ENCODE measurements at places on chromosomes 12 and 14.

- no peak for DNase-seq
These were observed 126.1 kb upstream of the ARHGAP5 start for GRCh38 chr14:31950764-31951637.

DNA sequence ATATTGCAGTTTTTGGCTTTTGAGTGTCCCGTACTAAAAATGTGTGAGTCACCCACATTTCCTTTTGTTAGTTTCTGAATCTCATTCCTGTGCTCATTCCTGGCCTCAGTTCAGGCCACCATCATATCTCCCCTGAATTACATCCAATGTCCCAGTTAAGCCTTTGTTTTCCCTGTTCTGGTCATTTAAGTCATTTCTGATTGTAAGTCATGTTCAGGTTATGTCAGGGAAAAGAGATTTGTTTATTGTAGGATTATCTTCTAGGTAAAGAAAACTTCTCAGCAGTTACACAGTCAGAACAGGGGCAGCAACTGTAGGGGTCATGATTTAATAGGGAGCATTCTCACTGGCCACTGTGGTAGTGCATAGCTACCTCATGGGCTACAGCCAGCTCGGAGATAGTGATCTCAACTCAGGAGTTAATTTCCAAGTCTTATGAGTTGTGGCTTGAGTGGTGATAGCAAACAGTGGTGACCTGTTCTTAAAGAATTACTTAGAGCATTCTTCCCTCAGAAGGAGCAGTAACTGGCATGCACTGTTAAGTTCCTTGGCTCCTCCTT lies 6.7 kb downstream of the DDX47 start:
- peak; percentile 81 for DNase-seq

DNA sequence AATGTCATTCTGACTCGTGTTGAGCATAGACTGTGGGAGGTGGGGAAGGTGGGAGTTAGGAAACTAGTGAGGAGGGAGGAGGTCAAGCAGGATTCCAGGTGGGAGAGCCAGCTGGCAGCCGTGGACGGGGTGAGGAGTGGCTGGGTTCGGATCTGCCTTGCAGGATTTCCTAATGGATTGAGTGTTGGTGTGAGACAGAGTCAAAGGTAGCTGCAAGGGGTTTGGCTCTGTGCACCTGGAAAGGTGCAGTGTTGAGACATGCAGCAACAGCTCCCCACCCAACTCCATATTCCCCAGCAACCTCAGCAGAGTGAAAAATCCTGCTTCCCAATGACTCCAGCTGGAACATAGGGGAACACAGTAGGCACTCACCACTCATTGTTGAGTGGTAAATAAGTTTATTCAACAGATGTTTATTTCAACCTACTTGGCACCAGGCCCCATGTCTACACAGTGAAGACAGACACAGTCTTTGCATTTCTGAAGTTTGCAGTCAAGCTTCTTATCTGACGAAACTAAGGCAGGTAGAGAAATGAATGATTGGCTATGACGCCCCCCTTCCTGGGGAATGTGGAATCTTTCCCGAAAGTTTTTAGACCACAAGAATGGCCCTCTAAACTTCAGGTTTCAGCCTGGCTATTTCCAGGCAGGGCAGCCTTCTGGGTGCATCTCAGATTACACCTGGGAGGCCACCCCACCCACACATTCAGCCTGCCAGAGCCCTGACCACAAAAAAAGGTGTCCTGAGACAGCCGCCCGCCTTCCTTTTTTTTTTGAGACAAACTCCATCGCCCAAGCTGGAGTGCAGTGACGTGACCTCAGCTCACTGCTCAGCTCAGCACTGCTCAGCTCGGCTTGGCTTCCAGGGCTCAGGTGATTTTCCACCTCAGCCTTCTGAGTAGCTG lies 37.9 kb upstream of the PLEKHG6 start:
- no peak for DNase-seq

DNA sequence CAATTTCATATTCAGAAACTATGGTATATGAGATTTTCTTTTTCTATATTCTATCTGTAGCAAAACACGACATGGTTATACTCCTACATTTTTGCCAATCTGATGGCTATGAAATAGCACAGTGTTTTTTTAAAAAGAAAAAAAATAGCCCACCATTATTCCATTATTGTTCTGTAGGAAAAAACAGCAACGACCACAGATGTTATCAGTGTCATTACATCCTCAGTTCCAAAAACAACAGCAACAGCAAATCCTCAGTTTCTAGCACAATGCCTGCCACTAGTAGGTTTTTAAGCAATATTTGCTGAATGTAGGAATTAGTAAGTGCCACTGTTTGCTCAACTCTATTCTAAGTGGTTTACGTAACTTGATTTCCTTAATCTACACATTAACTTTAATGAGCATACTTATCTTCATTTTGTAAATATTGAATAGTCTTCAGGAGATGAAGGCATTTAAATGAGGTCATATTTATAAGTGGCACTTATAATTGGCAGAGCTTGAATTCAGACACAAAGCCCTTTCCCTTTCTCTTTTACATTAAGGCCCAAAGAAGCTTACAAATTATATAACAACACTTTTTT lies 8.3 kb downstream of the RNASE6 start:
- no peak for DNase-seq

DNA sequence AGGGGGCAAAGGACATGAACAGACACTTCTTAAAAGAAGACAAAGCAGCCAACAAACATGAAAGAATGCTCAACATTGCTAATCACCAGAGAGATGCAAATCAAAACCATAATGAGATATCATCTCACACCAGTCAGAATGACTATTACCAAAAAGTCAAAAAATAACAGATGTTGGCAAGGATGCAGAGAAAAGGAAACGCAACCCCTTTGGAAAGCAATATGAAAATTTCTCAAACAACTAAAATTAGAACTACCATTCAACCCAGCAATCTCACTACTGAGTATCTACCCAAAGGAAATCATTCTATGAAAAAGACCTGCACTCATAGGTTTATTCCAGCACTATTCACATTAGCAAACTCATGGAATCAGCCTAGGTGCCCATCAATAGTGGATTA lies 25.6 kb downstream of the MDM1 start:
- no peak for DNase-seq

DNA sequence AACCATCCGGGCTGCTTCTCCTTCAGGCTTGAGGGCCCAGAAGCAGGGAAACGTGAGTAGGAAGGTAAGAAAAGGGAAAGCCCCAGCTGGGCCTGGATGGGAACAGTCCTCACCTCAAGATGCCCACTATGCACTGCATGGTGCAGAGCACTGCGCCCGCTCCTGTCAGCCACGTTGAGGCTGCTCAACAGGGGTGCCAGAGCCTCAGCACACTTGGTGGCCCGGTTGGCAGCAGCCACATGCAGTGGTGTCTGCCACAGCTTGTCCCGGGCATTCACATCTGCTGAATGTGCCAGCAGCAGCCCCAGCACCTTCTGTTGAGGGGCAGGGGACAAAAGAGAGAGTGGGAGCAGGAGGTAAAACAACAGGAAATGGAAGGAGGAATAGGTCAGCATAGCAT lies 2.5 kb downstream of the ANKRD52 start:
- DNase-seq, result no peak

DNA sequence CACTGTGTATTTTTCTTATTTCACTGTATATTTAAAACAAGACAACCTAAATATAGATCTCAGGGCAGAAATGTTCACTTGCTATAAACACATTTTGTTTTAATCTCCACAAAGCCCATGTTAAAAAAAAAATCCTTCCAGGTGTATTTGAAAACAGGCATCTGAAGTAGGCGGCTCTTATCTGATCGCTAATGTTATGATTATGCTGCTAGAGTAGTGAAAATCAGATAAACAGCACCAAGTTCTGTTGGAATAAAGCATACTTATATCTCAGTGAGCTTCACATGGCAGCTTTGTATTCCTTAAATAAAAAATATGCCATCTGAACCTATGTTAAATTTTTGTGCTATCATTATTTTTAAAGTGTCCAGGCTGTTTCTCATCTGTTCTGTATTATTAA lies 47.6 kb upstream of the PZP start:
- no peak for DNase-seq

DNA sequence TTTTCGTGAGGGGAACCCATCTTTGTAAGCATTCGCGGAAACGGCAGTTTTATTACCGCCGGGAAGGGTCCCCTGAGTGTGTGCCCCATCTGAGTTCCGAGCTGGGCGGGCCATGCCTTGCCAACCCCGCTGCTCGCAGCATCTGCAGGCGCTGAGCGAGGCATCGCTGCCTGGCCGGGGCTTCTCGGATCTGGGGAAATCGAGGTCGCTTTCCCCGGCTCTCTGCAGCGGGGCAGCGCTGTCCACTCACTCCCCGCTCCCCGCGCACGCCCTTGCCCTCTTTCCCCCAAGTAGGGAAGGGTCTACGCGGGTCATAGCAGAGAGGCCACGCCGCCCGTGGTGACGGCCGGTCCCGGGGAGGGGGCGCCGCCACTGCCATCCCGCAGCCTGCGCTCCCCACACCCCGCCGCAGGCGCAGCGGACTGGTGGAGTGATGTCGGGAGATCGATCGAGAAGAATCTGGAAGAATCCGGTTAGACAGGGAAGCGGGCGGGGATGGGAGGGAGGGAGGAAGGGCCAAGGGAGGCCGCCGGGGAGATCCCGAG lies 507 bp upstream of the FKBP4 start:
- no peak for DNase-seq

DNA sequence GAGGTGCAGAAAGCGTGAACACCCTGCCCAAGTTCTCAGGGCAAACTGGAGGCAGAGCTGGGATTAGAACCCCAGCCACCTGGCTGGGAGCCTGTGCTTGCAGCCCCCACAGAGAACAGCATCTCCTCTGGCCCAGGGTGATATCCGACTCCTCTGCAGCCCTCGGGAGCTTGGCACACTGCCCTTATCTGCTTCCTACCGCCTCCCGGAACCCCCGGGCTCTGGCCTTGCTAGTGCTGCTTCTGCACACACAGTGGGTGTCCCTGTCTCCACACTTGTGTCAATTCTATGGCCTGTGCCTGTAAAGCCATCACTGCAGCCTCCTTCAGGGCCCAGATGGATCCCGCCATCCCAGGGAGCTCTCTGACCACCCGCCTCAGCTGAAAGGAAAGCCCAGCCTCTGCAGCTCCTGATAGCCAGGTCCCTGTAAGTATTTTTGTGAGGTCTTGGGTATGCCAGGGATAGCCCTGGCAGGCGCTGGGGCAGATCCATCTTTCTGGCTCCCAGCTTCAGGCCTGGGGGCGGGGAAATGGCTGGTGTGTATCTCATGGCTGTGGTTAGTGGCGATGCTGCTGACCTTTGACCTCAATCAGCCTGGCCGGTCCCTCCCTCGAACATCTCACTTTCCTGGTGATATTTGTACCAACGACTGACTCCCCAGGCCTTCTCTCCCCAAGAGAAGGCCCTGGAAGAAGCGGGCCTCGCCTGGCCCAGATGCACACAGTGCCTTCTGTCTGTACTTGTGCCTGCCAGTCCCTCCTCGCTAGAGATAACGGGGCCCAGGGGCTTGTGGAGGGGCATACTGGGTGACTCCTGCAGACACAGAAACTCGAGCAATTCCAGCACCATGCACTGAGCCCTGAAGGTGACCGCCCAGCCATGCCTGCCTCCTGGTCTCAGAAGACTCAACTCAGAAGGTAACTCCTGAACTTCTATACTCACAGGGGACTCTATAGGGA lies 183.8 kb downstream of the CALM1 start:
- no peak for DNase-seq

DNA sequence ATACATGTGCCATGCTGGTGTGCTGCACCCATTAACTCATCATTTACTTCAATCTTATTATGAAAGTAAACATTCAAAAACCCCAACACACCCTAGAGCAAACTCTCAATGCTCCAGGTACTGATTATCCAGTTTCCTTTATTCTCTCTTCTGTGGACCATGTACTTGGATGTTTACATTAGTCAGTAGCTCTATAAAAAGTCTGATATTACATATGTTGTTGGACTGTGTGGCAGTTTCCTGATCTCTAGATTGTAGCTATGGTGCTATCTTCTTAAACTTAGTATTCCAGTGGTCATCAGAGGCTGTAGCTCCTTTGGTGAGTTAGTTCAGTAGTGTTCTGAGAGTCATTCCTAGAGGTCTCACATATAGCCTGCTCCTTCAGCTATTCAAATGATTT lies 25.1 kb upstream of the ITGA5 start:
- DNase-seq, result no peak

GRCh38 chr14:106837870-106838269 lies 1311.5 kb downstream of the TMEM121 start:
- DNase-seq, result no peak

- DNase-seq, result no peak
These were observed 48.9 kb upstream of the AMN start for GRCh38 chr14:102873546-102874061.

DNA sequence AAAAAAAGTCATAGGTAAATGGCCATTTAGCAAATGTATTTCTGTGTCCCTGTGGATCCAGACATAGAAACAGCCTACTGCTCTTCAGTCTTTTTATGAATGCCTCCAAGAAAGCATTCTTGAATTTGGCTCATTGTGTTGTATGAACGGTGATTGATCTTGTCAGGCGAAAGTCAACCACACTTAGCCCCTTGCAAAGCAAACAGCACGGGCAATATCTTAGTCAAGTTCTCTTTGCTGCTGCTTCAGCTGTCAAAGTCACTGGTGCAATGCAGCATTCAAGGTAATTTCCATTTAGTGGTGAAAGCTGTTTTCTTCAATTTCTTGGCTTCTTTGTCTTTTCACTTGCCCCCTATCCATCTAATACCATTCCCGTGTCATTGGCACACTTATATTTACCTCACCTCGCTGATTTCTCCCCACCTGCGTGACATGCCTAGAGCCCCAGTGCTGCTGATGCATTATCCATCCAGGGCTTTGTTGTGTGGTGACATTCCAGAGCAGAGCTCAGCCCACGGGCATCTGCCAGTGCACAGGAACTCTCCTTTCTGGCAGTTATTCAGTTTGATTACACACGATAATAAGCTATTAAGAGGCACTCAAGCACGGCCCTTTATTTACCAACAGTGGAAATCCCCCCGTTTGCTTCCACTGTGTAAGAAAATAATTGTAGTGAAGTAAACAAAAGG lies 362.3 kb upstream of the NOVA1 start:
- DNase-seq, result no peak

DNA sequence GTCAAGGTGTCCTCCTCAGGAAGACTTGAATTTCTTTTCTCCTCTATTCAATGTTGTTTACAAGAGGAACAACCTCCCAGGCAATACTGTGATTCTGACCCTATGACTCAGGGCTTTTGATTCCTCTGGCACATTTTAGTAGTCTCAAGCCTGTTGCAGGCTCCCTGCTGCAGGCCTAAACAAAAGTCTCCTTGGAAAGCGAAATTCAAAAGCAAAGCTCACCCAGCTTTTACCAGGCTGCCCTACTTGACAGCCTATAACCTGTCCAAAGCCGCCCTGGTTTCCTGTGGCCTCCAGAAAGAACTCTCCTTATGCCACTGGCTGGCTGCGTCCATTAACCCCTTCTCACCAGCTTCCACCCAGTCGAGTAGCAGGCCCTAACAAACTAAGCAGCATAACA lies 11.6 kb downstream of the FGD6 start:
- DNase-seq, result peak; percentile 61

DNA sequence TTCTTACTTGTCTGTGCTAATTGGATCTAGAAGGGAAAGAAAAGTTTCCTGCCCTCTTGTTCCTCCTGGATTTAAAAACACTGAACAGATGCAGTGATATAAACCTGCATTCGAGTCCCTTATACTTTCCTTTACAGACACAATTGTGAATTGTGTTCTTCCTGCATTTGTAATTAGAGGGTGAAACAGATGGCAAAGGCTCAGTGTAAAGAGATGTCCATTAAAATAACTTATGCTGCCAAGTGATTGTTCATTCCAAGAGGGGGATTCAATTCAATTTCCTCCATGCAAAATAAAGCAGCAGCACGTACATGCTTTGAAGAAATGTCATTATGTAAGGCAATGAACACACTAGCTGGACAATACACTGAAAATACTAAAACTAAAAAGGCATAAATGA lies 248.3 kb upstream of the LRIG3 start:
- DNase-seq, result no peak

GRCh38 chr14:28461389-28461788 lies 305.2 kb upstream of the FOXG1 start:
- no peak for DNase-seq

All from AG04450 (cell line).